ENCODE measurements at places on chromosomes 11 and 22. TPM values are rescaled to one million over a fixed set of nuclear protein-coding genes. Genes with fewer than 3 reads are reported as not detected.

Gene TMPRSS13
- total RNA-seq, result not detected

Gene CELF1
- 74.2 TPM for total RNA-seq

Gene OR2AG1
- total RNA-seq, result not detected

Gene NCR3LG1
- 4.5 TPM for total RNA-seq

Gene TNKS1BP1
- total RNA-seq, result 88.3 TPM

Gene TMEM9B
- 51.0 TPM for total RNA-seq

Gene CTSF
- total RNA-seq, result 55.0 TPM

Gene CD248
- 52.6 TPM for total RNA-seq

Gene RASSF10
- total RNA-seq, result not detected

Gene FOLR2
- not detected for total RNA-seq

Gene FOLR1
- total RNA-seq, result not detected

Gene OR51B5
- total RNA-seq, result 0.17 TPM
